ENCODE measurements at places on chromosomes 2 and 18. TPM values are rescaled to one million over a fixed set of nuclear protein-coding genes. Genes with fewer than 3 reads are reported as not detected.

MYO3B gene
- total RNA-seq, result not detected

MATN3 gene
- total RNA-seq, result 12.5 TPM

TRIM43 gene
- 0.05 TPM for total RNA-seq

EVA1A gene
- 12.6 TPM for total RNA-seq

LYG2 gene
- total RNA-seq, result not detected

SERPINB11 gene
- total RNA-seq, result not detected

RND3 gene
- total RNA-seq, result 55.6 TPM

SOCS6 gene
- total RNA-seq, result 37.4 TPM

XDH gene
- total RNA-seq, result 1.3 TPM

SPP2 gene
- not detected for total RNA-seq

Data from A549 treated with DMSO at 1 μM for 4 hours (cell line).